Caki2 (cell line): ENCODE measurements at places on chromosomes 7 and 10. TPM values are rescaled to one million over a fixed set of nuclear protein-coding genes. Genes with fewer than 3 reads are reported as not detected.

- no peak for DNase-seq
Measured at GRCh38 chr10:66222462-66223046, 703.3 kb upstream of the LRRTM3 start.

- peak; percentile 12 for DNase-seq
Measured at GRCh38 chr7:55369427-55370400, 4.6 kb downstream of the LANCL2 start.

THNSL1 gene
- total RNA-seq: 3.3 and 12.7 TPM in 2 replicates

- no peak for DNase-seq
Measured at GRCh38 chr7:130920122-130920521, 186.1 kb upstream of the KLF14 start.

DNA sequence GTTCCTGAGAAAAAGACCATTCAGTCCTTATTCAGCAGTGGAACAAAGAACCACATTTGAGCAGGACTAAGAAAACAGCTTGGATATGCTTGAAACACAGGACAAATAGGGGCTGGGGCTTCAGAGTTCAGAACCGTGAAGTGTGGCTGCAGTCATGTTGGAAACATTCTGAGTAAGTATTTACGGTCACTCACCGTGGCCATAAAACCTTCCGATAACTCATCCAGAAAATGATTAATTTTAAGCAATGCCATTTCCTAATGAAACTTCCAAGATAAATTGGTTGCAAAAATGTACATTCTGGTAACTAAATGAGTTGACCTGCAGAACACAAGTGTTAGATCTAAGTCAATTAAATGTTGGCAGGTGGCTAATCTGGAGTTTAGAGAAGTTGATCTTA lies 279.2 kb downstream of the CXCL12 start:
- no peak for DNase-seq

DNA sequence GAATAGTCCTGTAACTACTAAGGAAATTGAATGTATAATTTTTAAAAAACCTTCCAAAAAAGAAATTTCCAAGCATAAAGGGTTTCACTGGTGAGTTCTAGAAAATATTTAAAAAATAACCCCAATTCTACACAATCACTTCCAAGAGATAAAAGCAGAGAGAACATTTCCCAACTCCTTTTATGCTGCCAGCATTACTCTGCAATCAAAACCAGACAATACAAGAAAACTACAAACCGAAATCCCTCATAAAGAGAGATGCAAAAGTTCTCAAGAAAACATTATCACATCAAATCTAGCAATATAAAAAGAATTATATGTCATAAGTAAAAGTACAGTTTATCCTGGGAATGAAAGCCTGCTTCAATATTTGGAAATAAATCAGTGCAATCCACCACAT lies 84.8 kb downstream of the OAT start:
- no peak for DNase-seq

- DNase-seq: no peak
Measured at GRCh38 chr7:28168393-28169158, 12.0 kb downstream of the JAZF1 start.

DNA sequence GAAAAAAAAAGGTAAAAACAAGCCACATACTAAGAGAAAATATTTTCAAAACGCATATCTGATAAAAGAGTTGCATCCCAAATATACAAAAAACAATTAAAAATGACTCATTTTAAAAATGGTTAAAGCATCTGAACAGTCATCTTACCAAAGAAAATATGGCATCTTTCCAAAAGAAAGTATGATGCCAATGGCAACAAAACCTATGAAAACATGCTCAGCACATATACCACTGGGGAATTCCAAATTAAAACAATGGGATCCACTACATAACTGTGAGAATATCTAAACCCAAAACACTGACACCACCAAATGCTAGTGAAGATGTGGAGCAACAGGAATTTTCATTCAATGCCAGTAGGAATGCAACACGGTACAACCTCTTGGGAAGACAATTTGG lies 39.3 kb downstream of the VSTM2A start:
- DNase-seq: peak; percentile 9

DNA sequence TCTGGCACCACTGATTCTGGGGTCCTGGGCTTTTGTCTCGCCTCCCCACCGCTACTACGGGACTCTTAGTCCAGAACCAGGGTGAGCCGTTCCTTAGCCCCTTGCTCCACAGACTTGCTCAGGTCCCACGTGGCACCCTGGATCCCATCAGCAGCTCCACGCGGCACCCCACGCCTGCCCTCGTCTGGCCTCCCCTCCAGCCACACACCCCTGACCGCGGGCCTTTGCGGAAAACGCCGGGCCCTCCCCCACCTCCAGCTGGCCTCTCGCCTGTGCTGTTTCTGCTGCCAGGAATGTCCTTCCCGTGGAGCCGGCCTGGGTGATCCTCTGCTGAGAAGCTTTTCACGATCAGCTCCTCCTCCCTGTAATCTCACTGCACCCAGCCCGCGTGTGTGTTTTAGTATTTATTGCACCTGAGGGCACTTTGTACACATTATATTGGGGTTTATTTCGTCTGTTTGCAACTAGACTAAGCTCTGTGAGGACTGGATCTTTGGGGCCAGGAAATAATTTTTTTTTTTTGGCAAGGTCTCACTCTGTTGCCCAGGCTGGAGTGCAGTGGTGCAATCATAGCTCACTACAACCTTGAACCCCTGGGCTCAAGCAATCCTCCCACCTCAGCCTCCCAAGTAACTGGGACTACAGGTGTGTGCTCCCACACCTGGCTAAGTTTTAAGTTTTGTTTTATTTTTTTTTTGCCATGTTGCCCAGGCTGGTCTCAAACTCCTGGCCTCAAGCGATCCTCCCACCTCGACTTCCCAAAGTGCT lies 10.5 kb upstream of the TTYH3 start:
- no peak for DNase-seq

CNTNAP2 gene
- not detected in 2 replicates for total RNA-seq

DNA sequence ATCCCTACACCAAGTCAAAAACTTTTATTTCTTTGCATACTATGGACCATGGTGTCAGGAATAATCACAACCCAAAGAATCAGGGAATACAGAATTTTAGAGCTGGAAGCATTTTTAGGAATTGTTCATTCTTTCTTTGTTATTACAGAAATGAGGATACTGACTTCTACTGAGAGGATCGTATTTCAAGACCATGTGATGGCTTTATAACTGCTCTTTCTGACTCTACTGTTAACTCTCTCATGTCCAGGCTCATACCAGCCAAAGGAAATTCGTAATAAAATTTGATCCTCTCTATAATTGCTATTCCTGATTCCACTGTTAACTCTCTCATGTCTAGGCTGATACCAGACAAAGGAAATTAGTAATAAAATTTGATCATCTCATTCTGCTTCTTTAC lies 1050.9 kb upstream of the C7orf33 start:
- DNase-seq: no peak

DNA sequence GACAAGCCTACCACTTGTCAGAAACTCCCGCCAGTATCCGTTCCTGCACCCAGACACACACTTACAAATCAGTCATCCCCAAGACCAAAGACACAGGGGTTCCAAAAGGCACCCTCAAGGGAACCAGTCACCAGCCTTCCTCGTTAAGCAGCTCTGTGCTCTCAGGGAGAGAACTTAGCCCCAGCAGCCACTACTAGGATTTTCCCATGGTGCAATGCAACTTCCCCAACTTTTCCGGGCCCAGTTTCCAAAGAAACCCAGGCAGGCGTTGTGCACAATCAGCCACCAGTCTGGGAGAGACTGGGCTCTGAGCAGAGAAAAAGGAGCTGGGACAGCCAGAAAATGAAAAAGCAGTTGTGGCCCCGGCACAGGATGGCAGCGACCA lies 1.2 kb downstream of the DLG5 start:
- DNase-seq: no peak

ZNF365 gene
- total RNA-seq: 3.4 and 10.1 TPM in 2 replicates

GRCh38 chr7:74141705-74142104 lies 32.5 kb upstream of the EIF4H start:
- DNase-seq: no peak

DNA sequence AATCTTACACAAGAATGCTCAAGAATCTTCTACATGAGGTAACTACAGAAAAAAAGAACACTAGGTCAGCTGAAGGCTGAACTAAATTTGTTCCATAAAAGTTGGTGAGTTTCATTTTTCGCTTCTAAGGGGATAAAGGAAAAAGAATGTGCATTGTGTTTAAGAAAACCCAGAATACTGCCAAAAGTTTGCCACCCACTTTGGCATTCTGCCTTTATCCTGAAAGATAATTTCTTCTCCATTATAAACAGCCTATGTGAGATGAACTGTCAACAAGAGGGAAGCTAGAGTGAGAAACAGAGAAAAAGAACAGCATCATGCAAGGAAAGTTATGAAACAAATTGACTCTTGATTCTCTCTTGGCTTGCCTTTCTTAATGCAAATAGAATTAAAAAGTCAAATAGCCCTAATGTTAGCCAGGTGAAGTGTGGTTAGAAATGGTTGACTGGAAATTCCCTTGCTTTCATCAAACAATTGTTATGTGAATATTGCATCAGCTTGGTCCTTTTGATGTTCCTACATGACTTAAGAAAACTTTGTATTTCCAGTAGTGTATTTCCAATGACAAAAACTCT lies 25.8 kb downstream of the STEAP1 start:
- DNase-seq: no peak

DNA sequence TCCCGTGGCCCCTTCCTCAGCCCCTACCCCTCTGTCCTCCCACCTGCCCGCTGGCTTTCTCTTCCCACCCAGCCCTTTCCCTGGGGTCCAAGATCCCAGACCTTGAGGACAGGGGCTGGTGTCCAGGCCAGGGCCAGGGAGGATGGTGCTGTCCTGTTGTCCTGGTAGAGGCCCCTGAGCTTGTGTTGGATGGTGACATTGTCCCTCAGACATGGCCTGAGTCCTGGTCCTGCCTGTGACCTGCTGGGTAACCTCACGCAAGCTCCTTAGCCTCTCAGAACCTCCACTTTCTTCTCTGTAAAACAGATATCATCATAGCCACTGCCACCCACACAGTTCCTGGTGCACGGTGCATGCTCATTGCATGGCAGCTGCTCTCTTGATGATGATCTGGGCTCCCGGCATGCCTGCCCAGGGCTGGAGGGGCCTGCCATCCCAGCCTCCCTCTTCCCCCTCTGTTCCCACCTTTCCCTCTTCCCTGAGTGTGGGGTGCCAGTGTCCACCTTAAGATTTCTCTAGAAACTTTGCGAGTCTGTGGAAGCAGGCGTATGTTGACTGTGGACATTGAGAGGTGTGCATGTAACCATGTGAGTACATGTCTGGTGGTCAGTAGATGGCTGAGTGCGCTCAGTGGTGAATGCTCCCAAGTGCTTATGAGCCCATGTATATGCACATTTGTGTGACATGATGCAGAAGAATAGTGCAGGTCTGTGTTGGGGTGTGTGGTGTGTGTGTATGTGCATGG lies 60.4 kb downstream of the NEURL1 start:
- no peak for DNase-seq

- DNase-seq: no peak
Measured at GRCh38 chr10:71850021-71850742, 869 bp downstream of the PSAP start.

LYZL1 gene
- not detected in 2 replicates for total RNA-seq

DNA sequence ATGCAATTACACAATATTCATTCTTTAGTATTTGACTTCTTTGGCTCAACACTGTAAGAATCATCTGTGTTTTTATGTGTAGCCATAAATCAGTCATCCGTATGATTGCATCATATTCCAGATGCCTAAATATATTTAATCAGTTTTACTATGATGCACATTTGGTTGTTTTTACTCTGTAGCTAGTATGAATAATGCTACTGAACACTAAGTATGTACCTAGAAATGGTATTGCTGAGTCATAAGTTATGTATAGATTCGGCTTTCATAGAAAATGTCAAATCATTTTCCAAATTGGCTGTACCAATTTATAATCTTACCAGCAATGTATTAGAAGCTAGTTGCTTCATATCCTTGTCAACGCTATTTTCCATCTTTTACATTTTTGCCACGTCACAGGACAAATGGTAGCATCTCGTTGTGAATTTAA lies 197.3 kb upstream of the PLXNA4 start:
- DNase-seq: no peak

ZNF503 gene
- 11.6 and 16.2 TPM in 2 replicates for total RNA-seq
